ENCODE measurements at places on chromosomes 6 and 20.

DNA sequence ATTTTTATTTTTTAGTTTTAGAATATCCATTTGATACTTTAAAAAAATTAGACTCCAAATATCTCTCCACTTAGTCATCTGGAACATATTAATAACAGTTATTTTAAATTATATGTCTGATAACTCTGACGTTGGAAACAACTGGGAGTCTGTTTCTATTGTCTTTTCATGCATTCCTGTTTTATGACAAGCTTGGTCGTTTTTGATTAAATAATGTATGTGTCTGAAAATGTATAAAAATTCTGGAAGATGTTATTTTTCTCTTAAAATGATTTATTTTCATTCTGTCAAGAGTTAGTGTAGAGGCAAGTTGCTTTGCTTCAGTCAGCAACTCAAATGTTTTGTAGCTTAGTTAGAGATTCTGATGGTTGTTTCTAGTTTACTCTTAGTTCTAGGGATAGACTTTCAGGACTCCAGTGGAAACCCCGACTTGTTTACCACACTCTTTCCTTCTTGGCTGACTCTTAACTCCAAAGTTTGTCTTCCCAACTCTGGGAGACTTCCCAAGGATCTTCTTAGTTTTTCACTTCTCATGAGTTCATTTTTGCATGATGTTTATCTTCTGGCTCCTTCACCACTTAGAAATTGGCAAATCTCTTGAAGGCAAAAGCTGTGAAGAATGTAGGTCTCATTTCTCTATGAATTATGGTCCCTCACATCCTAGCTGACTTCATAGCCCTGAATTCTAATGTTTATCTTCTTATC lies 190.9 kb downstream of the LAMA2 start:
- no peak for DNase-seq

DNA sequence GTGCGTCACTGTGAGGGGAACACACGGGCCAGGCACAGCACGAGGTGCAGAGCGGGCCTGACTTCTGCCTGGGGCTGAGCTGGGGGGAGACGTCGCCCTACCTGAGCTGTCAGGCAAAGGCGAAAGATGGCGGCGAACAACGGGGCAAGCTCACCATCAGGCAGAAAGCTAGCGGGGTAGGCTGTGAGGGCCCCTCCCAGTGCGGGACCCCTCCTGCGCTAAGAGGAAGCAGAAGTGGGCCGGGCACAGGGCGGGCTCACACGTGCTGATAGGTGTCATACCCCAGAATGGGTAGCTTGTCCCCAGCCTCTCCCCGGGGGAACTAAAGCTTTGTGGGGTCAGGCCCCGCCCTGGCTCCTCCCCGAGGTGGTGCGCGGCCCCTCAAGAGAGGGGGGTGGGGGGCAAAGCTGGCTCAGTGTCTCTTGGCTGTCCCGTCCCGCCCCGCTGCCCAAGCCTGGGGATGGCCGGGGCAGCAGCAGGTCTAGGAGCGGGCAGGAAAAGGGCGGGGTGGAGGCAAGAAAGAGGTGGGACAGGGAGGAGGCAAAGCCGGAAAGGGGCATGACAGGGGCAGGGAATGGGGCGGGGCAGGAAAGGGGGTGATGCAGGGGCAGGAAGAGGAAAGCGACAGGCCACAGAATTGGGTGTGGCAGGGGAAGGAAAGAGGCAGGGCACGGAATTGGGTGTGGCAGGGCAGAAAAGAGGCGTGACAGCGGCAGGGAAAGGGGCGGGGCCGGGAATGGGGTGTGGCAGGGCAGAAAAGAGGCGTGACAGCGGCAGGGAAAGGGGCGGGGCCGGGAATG lies 14.7 kb downstream of the UCKL1 start:
- DNase-seq, result peak; percentile 84

- no peak for DNase-seq
Measured at GRCh38 chr20:39069976-39070375, 107.8 kb downstream of the DHX35 start.

DNA sequence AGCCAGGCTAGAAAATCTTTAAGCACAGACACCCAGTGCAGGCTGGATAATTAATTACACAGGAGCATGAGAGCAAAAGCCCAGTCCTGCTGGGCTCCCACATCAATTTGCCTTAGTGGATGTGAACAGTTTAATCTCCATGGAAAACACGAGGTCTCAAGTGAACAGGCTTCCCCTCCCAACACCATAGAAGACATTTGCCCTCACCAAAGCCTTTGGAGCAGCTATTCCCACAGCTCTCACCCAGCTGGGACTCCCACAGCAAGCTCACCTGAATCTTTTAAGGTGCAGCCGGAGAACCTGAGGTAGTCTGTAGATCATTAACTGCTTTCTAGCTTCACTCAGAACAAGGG lies 12.0 kb downstream of the TOMM6 start:
- DNase-seq, result no peak

DNA sequence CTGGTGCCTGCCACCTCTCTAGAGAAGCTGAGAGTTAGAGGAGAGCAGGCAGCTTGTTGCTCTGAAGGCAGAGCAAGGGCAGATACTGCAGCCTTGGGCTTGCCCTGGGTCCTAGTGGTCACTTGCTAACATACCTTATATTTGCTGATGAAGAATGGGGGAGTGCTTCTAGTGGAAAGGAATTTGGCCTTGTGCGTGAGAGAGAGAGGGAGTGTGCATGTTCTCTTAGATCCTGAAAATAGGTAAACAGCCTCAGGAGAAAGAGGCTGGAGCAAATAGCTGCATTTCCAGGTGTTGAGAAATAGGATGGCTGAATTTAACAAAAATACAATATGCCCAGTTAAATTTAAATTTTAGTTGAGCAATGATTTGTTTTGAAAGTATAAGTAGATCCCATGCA lies 724.5 kb upstream of the FLRT3 start:
- no peak for DNase-seq

GRCh38 chr20:13865156-13865555 lies 80.3 kb downstream of the NDUFAF5 start:
- no peak for DNase-seq

DNA sequence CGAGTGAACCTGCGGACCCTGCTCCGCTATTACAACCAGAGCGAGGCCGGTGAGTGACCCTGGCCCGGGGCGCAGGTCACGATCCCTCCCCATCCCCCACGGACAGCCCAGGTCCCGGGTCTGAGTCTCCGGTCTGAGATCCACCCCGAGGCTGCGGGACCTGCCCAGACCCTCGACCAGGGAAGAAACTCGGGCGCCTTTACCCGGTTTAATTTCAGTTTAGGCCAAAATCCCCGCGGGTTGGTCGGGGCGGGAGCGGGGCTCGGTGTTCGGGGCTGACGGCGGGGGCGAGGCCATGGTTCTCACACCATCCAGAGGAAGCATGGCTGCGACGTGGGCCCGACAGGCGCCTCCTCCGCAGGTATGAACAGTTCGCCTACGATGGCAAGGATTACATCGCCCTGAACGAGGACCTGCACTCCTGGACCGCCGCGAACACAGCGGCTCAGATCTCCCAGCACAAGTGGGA lies 46.9 kb upstream of the TRIM26 start:
- peak; percentile 28 for DNase-seq

- DNase-seq, result no peak
Measured at GRCh38 chr6:158160932-158161539, 7.0 kb downstream of the SERAC1 start.

DNA sequence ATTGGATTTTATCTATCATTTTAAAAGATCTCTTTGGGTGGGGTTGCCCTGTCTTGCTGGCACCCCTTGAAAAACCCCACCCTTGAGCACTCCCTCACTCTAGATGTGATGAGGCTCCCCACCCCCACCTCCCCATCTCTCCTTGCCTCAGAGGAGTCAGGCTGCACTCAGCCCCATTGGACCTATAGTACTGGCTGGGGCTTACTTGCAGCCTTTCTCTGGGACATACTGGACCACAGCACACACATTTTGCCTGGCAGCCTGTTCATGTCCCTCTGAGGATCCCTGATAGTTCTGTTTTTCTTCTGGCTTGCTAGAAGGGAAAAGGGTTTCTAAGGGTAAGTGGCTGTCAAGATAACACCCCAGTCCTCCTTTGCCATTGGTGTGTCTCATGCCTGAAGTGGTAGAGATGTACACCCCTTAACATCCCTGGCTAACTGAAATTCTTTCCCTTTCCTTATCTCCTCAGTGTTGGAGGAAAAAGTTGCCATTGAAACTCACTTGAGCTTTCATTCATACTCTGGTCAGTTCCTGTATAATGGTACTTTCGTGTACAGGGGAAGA lies 553.4 kb upstream of the CITED2 start:
- no peak for DNase-seq

- no peak for DNase-seq
Measured at GRCh38 chr20:7171911-7172310, 404.4 kb downstream of the BMP2 start.

DNA sequence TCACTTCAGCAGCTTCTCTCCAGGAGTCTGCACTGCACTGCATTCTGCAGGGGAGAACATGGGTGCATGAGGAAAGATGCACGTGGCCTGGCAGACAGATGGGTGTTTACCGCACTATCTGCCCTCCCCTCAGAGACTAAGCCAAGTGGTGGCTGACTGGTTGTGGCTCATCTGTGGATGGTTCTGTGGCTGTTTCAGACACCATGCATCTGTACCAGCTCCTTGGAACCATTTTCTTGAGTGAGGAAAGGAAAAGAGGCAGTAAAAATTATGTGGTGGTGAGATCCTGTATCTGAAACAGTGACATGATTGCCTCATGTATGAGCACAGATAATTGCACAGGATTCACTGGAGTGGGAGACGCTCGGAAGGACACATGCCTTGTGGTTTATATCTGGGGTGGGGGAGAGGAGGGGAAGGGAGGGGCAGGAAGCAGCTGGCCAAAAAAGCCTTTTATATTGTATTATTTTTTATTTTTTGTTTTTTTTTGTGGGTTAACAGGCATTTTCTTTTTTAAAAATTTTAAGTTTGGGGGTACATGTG lies 161.7 kb downstream of the ERMARD start:
- no peak for DNase-seq

- no peak for DNase-seq
Measured at GRCh38 chr6:4740032-4740431, 36.2 kb upstream of the CDYL start.

GRCh38 chr6:7909323-7910276 lies 988 bp downstream of the TXNDC5 start:
- DNase-seq, result peak; percentile 12

- no peak for DNase-seq
Measured at GRCh38 chr20:47334022-47334551, 22.4 kb downstream of the ZMYND8 start.

DNA sequence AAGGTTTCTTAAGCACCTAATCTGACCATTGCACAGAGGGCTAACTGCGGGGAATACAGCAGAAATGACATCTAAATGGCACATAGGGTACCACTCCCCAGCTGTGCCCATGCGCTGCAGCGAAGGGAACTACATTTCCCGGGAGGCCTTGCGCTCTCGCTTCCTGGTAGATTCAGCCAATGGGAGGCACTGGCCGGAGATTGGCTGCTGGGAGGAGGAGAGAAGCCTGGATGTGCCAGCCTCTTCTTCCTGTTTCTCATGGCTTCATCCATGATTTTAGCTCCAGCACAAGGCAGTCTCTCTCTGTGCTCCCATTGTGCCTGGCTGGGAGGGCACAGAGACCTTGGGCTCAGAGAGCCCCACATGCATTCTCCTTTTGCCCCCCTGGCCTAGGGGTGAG lies 101.7 kb upstream of the FOXA2 start:
- no peak for DNase-seq

DNA sequence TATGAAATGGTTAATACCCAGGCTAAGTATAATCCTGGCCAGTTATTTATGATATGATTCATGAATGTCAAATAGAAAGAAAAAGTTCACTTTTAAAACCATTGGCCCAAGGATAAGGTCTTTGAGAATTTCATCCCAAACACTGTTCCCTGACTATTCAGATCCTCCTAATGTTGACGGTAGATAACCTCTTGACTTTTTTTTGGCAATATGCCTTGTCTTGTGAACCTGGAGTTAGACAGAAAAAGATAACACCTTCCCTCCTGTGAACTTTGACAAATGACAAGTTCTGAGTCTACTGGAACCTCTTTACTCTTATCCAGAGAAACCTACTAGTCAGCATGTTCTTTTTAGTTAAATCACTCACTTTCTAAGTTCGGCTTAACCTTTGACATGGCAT lies 166.8 kb upstream of the PREP start:
- DNase-seq, result no peak

GRCh38 chr20:35527122-35527769 lies 2.2 kb downstream of the C20orf173 start:
- DNase-seq, result no peak

DNA sequence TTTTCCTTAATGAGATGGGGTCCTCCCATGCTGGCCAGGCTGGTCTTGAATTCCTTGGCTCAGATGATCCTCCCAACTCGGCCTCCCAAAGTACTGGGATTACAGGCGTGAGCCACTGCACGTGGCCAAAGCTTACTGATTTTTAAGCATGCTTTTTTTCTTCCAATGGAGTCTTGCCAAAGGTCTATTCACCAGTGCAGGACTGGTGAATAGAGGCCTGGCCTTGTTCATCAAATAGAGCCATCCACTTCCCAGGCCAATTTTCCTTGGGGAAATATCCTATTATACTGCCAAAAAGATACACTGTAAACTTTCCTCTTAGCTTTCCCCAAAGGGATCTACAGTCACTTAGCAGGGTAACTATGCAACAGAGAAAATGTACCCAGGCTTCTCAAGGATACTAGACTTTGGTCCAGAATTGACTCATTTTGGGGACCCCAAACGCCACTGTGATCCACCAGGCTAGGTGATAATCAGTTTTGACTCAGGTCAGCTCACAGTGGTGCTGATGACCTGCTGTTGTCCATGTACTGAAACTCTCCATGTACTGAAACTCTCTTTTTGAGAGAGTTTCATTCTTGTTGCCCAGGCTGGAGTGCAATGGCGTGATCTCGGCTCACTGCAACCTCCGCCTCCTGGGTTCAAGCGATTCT lies 91.8 kb downstream of the REPS1 start:
- no peak for DNase-seq

- DNase-seq, result no peak
Measured at GRCh38 chr6:51398064-51398705, 579.5 kb downstream of the TFAP2B start.

- no peak for DNase-seq
Measured at GRCh38 chr20:50991076-50991475, 31.8 kb downstream of the KCNG1 start.

GRCh38 chr20:20778676-20779075 lies 66.2 kb upstream of the RALGAPA2 start:
- no peak for DNase-seq

DNA sequence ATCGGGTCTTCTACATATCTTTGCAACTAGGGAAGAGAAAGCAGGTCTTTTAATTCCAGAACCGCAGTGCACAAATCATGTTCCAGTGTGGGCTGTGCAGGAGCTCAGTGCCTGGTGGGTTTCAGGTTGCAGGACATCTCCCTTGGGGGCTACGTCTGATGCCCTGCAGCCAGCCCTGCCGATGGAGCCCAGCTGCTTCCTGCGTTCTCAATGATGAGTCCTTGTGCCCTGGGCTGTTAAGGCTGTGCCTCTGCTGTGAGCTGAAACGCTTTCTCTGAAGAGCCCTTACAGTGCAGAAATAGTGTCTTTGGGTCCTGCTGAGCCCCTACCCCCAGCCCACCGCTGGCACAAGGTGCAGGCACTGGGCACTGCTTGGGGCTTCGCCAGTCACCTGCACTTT lies 192.9 kb downstream of the SYNDIG1 start:
- no peak for DNase-seq
